Karpas-422 (cell line): ENCODE measurements at places on chromosomes 13 and 19.

- peak; percentile 93 for DNase-seq
Observed at GRCh38 chr13:41916173-41916954, 44.5 kb downstream of the VWA8 start.

DNA sequence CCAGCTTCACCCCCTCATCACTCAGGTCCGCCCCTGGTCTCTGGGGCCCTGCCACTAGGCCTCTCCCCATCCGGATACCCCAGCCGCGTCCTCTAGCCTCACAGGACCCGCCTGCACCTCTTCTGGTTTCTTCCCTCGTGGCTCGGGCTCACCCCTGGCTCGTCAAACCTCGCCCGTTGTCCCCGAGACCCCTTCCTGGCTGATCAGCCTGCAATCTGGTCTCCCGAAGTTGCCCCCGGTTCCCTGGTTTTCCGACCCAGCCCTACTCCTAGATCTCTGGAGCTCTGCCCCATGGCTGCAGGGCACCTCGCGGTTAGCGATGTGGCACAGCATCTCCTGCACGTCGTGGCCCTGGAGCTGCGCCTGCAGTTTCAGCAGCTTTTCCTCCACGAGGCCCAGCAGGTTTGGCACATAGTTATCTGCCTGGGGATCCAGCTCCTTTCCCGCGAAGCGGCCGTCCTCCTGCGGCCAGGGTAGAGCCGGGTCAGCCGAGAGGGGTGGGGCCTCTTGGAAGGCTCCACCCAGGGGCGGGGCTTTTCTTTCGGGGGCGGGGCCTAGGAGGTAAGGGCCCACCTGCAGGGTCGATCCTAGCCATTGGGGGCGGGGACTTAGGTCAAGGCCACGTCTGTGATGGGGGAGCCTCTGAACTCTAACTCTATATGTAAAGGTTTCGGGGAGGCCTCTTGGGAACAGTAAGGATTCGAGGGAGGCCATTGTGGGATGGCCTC is 2.4 kb upstream of the RGL3 start:
- peak; percentile 78 for DNase-seq

- no peak for DNase-seq
Observed at GRCh38 chr13:94028650-94029049, 450.8 kb downstream of the DCT start.

DNA sequence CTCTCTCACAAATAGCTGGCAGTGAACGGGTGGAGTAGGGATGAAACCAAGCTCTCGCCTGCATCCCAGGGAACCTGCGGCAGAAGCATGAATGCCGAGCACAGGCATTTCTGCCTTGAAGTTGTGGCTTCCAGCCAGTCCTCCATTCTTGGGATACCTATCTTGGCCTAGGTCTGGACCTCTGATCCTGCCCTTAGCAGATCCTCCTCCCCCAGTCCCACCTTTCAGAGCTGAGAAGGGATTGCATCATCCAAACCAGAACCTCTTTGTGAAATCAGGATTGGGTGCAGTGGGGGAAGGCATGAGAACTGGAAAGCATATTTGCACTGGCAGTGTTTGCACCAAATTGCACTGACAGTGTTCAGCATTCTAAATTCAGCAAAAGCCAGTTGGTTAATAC is 5.8 kb downstream of the ZNF780A start:
- no peak for DNase-seq

GRCh38 chr13:110615005-110615321 is 382 bp upstream of the NAXD start:
- DNase-seq = no peak

GRCh38 chr13:112603641-112604225 is 15.8 kb upstream of the TUBGCP3 start:
- no peak for DNase-seq

DNA sequence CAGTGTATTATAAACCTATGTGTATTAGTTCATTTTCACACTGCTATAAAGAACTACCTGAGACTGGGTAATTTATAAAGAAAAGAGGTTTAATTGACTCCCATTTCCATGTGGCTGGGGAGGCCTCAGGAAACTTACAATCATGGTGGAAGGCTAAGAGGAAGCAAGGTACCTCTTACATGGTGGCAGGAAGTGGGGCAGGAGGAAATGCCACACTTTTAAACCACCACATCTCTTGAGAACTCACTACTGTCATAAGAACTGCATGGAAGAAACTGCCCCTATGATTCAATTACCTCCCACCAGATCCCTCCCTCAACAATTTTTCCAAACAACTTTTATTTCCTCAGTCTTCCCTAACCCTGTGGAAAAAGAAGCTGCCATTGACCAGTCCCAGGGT is 14.5 kb upstream of the TPP2 start:
- DNase-seq = no peak

DNA sequence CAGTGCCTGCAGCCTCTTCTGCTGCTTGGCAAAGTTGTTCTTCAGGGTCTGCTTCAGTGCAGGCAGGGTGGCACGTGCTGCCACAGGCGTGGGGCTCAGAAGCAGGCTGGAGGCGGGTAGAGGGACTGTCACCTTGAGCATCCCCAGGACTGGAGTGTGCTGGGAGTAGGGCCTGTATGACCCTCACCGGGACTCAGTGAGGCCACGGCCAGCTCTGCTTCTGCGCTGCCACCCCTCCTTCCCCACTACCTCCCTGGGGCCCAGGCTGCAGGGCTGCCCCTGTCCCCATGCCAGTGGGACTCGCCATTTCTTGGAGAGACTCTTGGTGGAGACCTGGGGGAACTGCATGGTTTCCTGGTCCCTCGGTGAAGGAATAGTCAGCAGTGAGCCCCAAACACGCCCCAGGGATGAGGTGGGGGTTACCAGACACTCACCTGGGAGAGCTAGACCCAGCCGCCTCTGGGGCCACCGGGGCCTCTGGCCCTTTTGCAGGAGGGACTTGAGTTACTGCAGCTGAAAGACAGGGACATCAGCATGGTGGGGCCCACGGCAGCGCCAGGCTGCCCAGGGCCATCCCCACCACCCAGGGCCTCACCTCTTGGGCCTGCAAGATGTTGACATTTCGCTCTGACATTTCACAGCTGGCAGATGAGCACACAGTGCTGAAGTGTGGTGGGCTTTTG is 29.9 kb downstream of the TUBA3C start:
- DNase-seq = no peak

DNA sequence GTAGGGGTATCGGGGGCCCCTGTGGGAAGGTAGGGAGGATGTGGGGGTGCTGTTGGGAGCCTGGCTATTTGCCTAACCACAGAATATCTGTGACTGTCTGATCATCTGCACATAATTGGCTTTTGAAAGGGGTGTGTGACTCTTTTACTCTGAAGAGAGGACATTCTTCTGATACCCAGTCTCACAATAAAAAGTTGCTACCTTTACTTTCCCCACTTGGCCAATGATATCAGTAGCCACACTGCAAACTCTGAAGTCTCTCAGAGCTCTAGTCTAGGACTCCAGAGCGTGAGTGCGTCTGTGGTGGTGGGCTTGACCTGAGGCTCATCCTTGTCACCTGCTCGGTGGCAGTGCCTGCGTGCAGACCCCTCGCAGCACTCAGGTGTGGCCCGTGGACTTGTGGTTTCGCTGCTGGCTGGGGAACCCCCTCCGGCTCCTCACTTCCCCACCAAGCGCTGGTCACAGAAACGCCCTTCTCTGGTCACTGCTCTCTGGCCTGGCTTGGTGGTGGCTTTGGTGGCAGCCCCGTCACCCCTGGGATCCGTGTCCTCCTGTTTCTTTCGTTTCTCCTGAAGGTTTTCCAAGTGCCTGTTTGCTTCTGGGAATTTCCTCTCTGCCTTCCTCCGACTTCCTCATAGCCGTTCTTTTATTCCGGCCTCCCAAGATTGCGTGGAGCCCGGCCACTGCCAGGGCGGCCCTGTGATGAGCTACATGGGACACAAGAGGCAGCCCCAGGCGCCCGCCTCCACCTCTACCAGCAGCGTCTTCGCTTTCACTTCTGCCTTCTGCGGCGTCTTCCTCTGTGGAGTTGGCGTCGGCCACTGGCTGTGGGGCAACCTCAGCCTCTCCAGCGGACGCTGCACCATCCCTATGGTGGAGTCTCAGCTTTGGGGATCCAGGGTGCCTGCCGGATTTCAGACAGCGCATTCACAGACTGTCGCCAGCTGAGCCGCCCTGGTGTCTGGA is 78.0 kb downstream of the ATP11A start:
- peak; percentile 65 for DNase-seq

DNA sequence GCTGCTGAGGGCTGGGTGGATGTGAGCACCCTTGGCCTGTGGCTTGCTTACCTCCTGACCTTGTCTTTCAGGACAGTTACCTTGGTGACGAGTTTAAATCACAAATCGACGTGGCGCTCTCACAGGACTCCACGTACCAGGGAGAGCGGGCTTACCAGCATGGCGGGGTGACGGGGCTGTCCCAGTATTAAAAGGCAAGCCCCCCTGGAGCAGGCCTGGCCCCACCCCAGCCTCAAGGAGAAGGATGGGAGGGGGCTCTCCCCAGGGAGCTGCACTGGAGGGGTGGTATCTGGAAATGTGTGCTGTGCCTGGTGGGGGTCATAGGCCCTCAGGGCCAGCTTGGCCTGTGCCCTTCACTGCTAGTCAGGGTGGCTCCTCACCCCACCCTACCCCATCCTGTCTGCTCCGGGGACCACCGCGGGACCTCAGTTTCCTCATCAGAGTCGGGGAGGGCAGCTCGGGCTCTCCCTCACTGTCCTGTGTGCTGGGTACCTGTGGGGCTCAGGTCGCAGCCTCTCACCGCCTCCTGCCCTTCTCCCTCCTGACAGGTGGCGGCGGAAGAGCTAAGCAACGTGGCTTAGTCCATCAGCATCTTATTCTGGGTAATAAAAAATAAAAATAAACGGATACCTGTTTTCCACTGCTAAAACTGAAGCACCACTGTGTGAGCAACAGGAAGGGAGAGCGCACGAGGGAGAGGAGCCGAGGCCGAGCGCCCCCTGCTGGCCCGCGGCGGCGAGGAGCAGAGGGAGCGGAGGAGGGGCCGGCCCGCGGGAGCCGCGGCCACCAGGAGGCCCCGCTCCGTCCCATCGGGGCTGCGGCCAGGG is 29.8 kb downstream of the CERS1 start:
- DNase-seq = peak; percentile 91

GRCh38 chr13:33194820-33195692 is 90.5 kb downstream of the STARD13 start:
- DNase-seq = no peak
